Coronary artery (tissue), 2 donors: ENCODE measurements at places on chromosomes 1 and 21.

GRCh38 chr1:167059045-167059808 is 30.9 kb downstream of the GPA33 start:
- no peak for DNase-seq

- DNase-seq: no peak
These were observed 7.5 kb upstream of the SSBP3 start for GRCh38 chr1:54413732-54414131.

DNA sequence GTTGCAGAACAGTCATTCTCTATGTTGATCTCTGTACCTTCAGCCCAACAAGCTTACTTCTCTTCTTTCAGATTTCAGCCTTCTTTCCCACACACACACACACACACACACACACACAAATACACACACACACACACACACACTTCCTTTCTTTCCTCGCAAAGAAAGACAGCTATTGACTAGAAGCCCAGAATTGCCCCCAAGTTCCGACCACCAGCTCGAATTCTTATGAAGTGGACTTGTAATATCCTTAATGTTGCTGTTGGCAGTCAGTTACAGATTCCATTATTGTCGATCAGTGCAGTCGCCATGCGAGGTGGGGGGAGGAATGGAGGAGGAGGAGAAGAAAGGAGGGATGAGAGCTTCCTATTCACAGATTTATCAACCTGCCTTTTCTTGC is 125.5 kb downstream of the CLEC20A start:
- DNase-seq: no peak

GRCh38 chr1:206808615-206809014 is 36.3 kb upstream of the IL10 start:
- DNase-seq: no peak

GRCh38 chr1:53637511-53638359 is 101.2 kb downstream of the GLIS1 start:
- DNase-seq: peak; percentile 54

DNA sequence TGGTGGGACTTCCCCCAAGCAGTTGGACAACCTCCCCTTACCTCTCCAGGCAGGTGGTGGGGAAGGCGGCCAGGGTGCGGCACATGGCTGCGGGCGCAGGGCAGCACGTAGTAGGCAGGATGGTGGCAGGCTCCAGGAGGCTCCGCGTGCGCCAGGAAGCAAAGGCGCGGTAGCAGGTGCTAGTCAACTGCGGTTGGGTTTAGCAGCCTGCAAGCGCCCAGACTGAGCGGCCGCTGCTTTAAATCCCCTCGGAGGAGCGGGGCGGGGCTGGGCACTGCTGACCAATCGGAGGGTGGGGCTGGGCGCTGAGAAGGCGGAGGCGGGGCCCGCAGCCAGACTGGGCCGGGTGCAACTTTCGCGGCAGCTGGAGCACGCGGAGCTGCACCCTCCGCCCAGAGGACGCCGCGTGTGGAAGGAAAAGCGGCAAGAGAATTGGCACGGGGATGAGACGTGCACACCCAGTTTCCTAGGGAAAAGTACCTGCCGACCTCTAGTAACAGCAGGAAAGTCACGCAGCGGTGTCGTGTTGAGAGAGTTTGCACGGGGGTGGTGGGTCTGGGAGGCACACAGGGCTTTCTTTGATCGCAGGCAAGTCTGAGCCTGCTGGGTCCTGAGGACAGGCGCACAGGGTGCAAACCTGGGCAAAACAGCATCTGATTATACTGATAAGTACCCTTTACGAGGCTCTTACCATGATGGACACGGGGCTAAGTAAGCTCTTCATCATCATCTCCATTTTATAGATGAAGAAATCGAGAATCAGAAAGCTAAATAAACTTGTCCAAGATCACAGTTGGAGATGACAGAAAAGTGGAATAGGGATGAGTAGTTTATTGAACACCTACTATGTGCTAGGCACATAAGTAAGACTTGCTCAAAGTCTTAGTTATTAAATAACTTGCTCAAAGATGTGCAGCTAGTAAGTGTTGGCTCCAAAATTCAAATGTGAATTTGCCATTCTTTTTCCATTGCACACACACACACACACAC is at the start of gene RGS16:
Gene RGS16 (minus strand): TSS at position 215 of the 990 bp plus-strand sequence. CDS start 130 bp downstream, at position 85.
- peak; percentile 94 for DNase-seq

DNA sequence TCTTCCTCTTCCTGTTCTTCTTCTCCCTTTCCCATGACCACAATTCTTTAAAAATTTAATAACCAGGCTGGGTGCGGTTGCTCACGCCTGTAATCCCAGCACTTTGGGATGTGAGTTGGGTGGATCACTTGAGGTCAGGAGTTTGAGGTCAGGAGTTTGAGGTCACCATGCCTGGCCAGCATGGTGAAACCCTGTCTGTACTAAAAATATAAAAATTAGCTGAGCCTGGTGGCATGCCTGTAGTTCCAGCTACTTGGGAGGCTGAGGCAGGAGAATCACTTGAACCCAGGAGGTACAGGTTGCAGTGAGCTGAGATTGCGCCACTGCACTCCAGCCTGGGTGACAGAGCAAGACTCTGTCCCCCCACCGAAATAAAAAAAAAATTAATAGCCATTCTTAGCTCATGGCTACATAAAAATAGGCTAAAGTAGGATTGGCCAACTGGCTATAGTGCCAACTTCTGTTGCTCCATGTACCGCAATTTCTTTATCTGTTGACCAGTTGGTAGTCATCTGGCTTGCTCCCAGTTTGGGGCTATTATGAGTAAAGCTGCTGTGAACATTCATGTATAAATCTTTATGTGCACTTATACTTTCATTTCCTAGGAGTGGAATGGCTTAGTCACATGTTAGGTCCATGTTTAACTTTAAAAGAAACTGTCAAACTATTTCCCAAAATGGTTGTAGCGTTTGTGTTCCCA is 136.3 kb downstream of the PEX14 start:
- peak; percentile 41 for DNase-seq

DNA sequence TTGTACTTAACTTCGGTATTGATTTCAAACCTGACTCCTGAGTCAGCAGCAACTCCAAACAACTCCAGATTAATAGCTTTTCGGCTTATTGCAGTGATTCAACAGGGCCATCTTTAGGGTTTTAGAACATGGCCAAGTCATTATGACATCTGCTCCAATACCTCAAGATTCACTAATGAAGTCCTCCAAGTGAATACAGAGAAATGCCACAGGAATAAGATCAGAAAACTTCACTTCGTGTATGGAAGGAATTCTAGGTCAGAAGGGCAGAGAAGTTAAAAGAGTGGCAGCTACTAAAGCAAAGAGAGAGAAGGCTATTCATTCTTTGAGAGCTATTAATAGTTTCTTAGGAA is 7.6 kb upstream of the C1orf116 start:
- DNase-seq: no peak

GRCh38 chr1:80987824-80988223 is 812.9 kb upstream of the ADGRL2 start:
- no peak for DNase-seq

DNA sequence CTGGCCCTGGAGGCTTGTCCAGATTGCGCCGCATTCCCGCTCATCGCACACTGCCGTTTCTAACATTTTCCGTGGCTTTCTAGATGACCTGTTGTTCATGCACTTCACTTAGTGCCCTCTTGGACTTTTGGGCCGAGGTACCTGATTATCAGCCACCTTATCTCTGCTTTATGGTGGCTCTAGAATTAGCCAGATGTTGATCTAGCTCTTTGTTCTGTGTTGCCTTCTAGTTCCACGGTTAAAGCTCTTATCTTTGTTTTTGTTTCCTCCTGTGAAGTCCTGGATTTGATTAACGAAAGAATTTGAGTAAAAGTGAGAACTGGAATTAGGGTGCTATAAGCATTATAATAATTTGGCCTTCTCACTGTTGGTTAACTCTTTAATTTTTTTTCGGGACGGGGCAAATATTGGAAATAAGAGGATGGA is 945 bp downstream of the RNPEP start:
- no peak for DNase-seq

DNA sequence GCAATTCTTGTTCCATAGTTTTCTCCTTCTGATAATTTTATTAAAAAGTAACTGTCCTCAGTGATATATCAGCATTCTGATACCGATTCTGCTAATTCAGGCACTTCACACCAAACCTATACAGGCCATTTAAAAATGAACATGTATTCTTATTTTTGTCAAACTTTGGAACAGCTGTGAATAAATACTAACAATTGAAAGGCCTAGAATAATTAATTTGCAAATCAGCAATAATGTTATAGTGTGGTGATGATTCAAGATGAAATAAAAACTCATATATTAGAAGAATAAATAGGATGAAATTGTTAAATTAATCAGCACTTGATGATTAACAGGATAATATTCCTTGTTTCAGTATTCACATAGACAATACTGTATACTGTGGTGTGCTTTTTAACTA is 9.9 kb downstream of the CDKN2C start:
- DNase-seq: no peak

GRCh38 chr21:33871171-33871570 is 44.4 kb downstream of the ATP5PO start:
- no peak for DNase-seq

DNA sequence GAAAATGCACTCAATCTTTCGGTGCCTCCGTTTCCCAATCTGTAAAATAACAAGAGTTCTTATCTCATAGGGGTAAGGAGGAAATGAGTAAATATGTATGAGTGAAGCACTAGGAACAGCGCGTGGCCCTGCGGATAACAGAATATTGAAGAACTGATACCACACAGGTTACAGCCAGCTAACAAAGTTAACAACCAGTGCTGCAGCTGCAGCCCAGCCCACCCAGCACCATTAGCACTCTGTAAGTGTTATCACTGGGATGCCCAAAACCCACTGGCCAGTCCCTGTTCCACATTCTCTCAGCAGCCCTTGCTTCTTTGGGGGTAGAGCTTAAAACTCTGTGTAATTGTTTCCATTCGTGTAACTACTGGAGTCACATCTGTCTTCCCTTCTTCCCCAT is 89.5 kb downstream of the VWA5B1 start:
- DNase-seq: no peak

DNA sequence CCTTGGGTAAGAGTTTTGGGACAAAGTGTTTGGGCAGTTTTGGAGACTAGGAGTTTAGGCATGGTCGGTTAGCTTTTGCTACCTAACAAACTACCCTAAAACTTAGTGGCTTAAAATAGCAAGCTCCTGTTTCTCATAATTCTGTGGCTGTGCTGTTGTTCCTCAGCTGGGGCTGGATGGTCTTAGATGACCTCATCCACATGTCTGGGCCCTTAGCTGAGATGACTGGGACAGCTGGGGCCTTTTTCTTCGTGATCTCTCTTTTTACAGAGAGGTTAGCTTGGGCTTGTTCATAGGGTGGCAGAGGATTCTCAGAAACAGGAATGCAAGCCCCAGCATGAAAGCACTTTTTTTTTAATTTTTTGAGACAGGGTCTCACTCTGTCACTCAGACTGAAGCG is 6.6 kb downstream of the ATP1A4 start:
- DNase-seq: peak; percentile 21

DNA sequence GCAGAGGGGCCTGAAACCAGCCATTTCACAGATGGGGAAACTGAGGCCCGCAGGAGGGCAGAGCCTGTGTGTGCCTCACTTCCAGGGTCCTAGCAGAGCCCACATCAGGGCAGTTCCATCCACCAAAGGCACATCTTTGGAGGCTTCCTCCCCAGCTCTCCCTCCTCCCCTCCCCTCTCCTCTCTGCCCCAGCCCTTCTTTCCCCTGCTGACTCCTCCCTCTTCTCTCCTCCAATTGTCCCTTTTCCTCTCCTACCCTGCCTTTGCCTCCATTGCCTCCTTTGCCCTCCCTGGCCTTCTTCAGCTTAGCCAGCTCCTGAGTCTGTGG is 56.6 kb downstream of the TMEM53 start:
- no peak for DNase-seq

- DNase-seq: no peak
These were observed 859 bp downstream of the IFFO2 start for GRCh38 chr1:18955441-18956192.

DNA sequence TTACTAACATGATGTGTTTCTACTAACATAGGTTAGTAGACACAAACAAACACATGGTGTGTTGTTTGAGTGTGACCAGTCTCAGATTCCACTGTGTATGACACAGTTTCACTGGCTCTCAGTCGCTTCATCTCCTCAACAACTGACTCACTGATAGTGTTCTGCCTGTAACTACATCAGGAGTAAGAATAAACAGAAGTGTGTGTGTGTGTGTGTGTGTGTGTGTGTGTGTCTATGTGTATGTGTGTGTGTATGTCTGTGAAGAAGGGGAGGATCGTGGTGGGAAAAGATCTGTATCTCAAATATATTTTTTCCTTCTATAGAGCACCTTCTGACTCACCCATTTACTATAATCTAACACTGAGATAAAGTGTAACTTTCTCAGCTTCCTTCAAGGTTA is 391.0 kb downstream of the PTPRC start:
- DNase-seq: no peak

DNA sequence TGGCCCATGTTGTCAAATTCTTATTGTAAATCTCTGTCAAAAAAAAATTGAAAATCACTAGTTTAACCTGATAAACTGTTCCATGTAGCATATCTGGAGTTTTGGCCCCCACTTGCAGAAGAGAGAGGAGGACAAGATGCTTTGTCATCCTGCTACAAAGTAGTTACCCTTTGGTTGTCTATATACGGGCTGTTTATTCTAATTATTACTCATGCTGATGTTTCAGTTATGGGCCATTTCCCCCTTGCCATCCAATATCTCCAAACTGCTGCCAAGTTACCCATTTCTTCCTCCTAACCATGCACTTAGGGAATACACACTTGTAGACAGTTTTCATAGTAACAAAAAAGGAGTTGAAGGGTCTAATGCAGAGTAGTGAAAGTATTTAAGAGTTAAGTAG is 22.6 kb downstream of the STX12 start:
- no peak for DNase-seq

GRCh38 chr1:27644369-27645070 is 9.5 kb upstream of the FGR start:
- no peak for DNase-seq
